Muscle of arm (tissue), 14 donors: ENCODE measurements at places on chromosomes 2 and 18. TPM values are rescaled to one million over a fixed set of nuclear protein-coding genes. Genes with fewer than 3 reads are reported as not detected.

LHCGR gene
- polyA plus RNA-seq, result 0.23 TPM

DNA sequence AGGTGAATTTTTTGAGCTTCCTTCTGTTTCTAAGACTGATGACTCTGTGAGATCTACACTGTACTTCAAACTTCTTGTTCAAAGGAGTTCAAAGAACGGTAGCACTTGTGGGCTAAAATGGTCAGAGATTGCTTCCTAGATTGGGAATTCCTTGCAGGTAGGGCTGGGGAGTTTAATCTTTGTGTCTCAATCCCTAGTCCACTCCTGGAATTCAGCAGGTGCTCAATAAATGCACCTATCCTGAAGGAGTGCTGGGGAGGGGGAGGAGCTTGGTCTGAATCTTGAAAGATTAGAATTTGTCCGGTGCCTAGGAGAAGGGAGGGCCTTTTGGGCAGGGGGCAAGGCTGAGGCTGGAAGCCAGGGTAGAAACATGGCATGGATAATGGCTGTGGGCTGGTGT is 34.6 kb downstream of the TMEM17 start:
- no peak for DNase-seq

- DNase-seq, result no peak
Observed at GRCh38 chr2:160335441-160335840, 135.4 kb upstream of the ITGB6 start.

DNA sequence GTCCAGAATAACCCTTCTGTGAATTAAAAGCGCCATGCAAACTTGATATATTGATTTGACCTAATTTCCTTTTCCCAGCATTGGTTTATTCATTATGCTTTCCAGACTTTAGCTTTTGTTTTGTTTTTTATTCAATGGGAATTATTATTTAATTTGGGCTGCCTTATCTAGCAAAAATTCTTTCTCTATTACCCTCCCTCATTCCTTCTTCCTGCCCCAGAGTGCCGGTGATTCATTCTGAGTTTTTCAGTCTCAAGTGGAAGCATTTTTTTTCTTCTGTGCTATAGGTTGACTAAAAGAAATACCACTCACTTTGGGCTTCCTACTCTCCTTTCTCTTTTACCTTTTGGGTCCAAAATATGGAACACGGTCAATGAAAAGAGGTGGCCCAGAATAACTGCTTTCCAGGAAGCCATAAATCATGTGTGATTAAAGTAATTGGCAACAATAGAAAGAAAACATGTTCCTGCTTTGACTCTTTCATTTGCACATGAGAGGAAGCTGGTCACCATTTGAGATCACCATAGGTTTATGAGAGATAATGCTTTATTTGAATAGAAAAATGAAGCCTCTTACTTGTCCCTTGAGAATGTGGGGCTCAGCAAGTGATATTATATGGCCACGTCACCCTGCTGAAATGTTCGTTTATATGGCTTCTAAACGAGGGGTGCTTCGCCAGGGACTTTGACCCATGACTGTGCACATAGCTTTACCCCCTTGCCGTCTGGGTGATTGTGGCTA is 422.8 kb upstream of the ZEB2 start:
- no peak for DNase-seq
